ENCODE measurements at places on chromosomes 4 and X. TPM values are rescaled to one million over a fixed set of nuclear protein-coding genes. Genes with fewer than 3 reads are reported as not detected.

The TMSB15B gene
- 6.8 TPM for total RNA-seq

The ANAPC4 gene
- 46.2 TPM for total RNA-seq

The SERTM2 gene
- total RNA-seq, result 0.59 TPM

The EPHA5 gene
- 0.12 TPM for total RNA-seq

The USP27X gene
- total RNA-seq, result 5.0 TPM

The PABPC4L gene
- total RNA-seq, result 4.6 TPM

The PCDH10 gene
- 4.0 TPM for total RNA-seq

The DUSP9 gene
- 3.9 TPM for total RNA-seq

The PDZD4 gene
- total RNA-seq, result 194 TPM

The STOX2 gene
- total RNA-seq, result 19.8 TPM

The PHOX2B gene
- total RNA-seq, result not detected

The HELT gene
- not detected for total RNA-seq

DNA sequence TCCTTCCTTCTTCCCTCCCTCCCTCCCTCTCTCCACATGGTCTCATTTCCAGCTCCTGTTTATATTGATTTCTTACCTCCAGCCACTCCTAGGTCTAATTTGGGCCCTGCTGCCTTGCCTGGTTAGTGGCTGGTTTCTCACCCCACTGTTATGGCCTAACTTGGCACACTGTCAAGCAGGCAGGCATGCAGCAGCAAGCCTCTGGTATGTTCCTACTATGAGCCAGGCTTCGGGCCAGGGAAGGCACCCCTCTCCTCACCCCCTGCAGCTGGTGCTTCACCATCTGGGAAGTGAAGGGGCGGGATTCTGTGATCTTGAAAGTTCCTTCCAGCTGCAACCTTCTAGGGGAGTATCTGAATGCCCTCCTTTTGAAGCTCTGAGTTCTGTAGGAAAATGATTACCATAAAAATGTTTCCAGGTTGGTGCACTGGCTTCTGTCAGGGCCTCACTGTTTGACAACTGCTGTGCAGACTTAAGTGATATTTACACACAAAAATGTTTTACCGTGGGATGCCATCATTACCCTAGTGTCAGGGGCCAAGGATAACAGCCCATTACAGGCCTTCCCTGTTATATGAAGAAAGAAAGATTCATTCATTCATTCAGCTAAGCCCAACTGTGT, 10.1 kb upstream of the VMA21 start:
- no peak for DNase-seq

DNA sequence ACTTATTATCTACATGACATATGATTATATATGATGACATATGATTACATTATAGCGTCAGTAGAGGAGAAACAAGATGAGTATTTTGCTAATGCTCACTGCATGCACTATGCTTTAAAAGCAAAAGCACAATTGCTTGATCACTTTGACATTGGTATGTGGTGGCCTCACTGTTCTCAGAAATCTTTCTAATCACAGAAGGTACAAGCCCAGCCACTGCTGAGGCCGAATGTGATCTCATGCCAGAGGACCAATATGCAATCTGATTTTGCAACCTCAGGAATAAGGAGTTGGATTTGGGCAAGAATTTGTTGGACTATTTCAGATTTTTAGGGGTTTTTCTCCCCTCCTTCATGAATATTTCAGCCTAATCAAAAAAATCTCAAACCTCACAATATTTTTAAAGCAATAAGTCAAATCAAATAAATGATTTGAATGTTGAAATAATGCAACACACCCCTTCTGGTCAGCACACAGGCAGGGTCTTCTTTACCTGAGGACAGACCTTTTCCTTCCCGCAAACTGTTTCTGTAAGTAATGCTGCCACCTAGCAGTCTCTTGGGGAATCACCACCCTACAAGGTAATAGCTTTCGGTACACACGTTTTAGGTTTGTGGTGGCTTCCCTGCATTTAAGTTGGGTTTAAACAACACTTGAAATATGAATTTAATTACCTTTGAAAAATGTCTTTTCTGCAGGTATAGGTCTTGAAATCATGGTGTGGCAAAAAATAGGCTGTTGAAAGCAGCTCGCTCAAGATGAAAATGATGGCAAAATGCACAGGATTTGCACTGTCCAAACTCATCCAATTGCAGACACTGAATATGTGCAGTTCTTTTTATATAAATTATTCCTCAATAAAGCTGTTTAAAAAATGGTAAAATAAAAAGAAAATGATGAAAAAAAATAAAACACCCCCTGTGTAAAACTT, 4.8 kb upstream of the CXCL13 start:
- DNase-seq, result peak; percentile 83

GRCh38 chrX:108396188-108396891, 41.9 kb downstream of the COL4A6 start:
- DNase-seq, result peak; percentile 58

GRCh38 chrX:44906041-44906440, 33.1 kb downstream of the KDM6A start:
- no peak for DNase-seq

- DNase-seq, result peak; percentile 41
Observed at GRCh38 chr4:105951198-105951597, 55.9 kb downstream of the NPNT start.

- no peak for DNase-seq
Observed at GRCh38 chrX:156004256-156004655, 6.8 kb downstream of the IL9R start.

DNA sequence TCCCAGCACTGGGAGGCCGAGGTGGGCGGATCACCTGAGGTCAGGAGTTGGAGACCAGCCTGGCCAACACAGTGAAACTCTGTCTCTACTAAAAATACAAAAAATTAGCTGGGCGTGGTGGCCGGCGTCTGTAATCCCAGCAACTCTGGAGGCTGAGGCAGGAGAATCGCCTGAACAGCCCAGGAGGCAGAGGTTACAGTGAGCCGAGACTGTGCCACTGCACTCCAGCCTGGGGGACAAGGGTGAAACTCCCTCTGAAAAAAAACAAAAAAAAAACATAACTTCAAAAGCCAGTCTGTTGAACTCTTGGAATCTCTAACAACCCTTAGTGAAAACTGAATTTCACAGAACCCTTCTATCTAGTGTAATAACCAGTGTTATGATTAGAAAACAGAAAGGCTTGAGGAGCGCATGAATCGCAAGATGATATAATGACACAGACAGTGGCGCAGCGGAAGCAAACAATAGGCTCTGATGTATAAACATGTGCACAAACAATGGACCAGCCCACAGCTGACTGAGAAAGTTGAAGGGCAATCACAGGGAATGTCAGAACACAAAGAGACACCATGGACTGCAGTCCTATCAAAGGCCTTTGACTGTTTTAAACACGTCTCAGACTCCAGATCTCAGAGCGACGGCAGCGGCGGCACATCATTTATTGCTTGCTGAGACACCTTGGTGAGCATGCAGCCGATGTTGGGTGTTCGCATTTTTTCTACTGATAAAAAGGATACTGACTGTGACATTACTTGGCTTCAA, 81.6 kb downstream of the NSUN7 start:
- DNase-seq, result no peak

DNA sequence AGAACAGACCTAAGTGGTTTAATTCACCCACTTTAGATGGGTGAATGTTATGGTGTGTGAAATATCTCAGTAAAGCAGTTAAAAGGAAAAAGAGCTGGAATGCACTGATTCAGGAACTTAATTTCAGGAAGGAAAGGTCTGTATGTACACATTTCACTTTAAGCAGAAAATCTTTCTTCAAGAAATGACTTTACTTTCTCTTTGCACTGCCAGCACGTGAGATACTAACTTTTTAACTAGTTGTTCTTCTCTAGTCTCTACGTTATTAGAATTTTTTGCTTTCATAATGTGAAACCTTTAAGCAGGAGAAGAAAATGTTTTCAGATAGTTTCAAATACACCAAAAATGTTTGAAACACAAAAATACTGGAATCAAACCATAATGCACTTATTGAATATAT, 18.8 kb downstream of the C4orf46 start:
- DNase-seq, result no peak

GRCh38 chrX:11386812-11387211, 93.6 kb downstream of the AMELX start:
- DNase-seq, result no peak

DNA sequence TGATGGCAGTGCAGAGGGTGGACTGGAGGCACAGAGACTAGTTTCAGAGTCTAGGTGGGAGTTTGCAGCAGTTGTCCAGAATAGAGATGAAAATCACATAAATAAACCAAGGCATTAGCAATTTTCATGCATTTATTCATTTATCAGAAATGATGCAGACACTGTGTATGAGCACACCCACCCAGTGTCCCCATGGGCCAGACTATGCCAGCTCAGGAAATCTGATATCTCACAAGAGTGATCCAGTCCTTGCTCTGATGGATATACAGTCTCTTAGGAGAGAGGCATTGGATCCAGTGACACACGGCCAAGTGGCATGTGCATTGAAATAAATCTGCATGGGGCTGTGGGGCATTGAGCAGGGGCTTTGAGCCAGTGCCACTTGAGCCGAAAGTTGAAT, 228.2 kb downstream of the FRMPD4 start:
- DNase-seq, result no peak

DNA sequence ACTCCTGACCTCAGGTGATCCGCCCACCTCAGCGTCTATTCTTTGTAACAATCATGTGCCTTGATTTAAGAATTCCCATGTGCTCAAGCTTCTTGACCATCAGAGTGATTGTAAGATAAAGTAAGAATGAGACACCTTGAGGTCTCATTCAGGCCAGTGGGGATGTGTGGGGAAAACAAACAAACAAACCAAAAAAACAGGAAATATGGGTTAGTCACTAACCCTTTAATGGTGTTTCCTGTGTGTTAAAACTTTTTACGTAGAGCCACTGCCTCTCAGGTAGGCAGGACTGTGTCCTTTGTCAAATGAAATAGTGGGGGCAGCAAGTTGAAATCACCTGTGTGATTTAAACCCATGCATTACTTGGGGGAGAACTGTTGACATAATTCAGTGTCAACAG, 91.5 kb upstream of the DHRSX start:
- no peak for DNase-seq

GRCh38 chr4:183950536-183950935, 45.4 kb downstream of the STOX2 start:
- DNase-seq, result peak; percentile 54

DNA sequence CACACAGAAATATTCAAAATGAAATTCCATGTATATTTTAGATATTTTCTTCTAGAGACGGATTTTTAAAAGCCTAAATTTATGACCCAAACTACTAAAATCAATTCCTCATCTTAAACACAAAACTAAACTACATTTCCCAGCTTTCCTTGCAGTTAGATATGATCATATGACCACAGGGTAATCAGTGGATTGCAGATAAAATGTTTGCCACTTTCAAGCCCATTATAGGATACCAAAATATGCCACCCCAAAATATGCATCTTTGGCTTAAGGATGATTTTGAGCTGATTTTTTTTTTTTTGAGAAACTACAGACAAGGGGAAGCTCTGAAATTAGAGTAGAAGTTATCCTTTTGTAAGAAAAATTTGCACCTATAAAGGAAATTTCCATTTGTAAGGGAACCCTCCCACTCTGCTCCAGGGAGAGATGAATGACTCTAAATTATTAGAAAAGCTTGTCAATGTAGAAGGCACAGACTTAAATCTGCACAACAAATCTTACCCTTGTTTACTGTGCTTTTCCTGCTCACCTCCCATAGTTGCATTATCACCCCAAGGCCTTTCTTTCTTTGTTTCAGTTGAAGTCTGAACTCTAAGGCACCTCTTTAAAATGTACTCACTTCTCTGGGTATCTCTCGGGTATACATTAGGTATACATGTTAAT, 503.0 kb downstream of the PDHA2 start:
- DNase-seq, result peak; percentile 52

- DNase-seq, result no peak
Observed at GRCh38 chr4:146847345-146847744, 98.3 kb downstream of the TTC29 start.

GRCh38 chrX:1781766-1782165, 166.9 kb downstream of the ASMT start:
- DNase-seq, result peak; percentile 3

- no peak for DNase-seq
Observed at GRCh38 chrX:37786624-37787422, 7.0 kb downstream of the CYBB start.

GRCh38 chr4:129355031-129355430, 259.1 kb downstream of the C4orf33 start:
- no peak for DNase-seq

GRCh38 chr4:2804973-2805501, 12.2 kb downstream of the SH3BP2 start:
- no peak for DNase-seq

DNA sequence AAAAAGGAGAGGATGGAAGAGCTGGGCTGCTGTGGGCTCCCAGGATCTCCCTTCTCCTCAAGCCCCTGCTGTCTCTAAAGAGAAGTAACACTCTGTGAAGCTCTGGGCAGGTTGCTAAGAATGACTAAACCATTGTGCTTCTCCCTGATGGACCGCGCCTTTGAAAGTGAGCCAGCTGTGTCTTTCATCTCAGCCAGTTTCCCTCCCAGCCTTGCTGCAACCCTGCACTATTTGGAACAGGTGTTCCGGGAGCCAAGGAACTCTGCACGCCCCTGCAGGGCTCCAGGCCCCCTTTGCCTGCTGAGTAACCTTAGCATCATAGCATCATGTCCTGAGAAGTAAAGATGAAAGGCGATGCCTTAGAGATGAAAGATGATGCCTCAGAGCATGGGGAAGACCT, 39.7 kb downstream of the SMIM20 start:
- DNase-seq, result no peak

GRCh38 chr4:132592850-132593249, 556.2 kb upstream of the PCDH10 start:
- DNase-seq, result no peak

DNA sequence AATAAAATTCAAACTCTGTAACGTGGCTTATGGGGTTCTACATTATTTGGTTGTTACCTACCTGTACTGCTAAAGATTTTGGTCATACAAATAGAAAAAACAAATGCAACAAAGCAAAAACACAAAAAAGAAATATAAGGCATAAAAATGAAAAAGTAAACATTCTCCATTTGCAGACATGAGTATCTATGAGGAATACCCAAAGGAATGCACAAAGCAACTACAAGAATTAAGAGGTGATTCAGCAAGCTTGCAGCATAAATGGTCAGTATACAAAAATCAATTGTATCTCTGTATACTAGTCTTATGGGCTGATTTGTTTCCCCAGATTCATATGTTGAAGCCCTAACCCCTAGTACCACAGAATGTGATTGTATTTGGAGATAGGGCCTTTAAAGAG, 3.6 kb upstream of the PDE5A start:
- no peak for DNase-seq

All from GM23338 (cell line).